ENCODE measurements at places on chromosomes 6 and 20. TPM values are rescaled to one million over a fixed set of nuclear protein-coding genes. Genes with fewer than 3 reads are reported as not detected.

Gene SPATA25
- 2.7 TPM for polyA plus RNA-seq

Gene TMC2
- polyA plus RNA-seq, result 0.43 TPM

Gene MCCD1
- 24.2 TPM for polyA plus RNA-seq

Gene GSTA2
- polyA plus RNA-seq, result not detected

Gene BMP7
- polyA plus RNA-seq, result 66.4 TPM

Gene SPATA2
- 12.1 TPM for polyA plus RNA-seq

Gene DDX27
- 46.6 TPM for polyA plus RNA-seq

Gene ECT2L
- 0.51 TPM for polyA plus RNA-seq

Gene TMEM14C
- polyA plus RNA-seq, result 140 TPM

Gene UBD
- polyA plus RNA-seq, result 1.4 TPM

DNA sequence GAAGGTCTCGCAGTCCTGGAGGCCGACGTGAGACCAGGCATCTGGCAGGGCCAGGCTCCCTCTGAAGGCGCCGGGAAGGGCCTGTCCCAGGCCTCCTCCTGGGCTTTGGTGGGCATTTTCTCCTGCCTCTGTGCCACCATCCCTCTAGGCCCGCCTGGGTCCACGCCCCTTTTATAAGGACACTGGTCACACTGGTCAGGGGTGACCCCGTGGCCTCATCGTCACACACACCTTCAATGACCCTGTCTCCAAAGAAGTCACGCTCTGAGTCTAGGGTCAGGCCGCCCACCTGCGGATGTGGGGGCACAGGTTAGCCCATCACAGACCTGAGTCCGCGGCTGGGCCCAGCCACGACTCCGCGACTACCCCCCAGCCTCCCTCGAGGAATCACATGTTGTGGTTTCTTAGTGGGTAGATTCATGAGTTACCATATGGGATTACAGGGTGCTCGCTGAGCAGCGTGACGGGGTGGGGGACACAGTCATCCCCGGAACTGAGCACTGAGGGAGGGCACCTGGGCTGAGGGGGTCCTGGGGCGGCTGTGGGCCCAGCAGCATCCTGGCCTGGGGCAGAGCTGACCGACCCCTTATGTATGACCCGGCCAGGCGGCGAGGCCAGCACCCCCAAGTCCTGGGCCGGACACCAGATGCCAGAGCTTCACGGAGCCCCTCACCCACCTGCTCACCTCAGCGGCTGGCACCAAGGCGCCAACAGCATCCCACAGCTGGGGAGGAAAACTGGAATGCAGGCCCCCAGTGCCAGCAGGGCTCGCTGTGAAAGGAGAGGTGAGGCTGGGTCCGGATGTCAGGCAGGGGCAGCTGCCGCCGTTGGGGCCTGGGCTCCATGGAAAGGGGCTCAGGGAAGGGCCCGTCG is 115.9 kb downstream of the DLL1 start:
- no peak for DNase-seq

- DNase-seq, result no peak
Measured at GRCh38 chr6:44805238-44805846, 417.8 kb downstream of the CDC5L start.

DNA sequence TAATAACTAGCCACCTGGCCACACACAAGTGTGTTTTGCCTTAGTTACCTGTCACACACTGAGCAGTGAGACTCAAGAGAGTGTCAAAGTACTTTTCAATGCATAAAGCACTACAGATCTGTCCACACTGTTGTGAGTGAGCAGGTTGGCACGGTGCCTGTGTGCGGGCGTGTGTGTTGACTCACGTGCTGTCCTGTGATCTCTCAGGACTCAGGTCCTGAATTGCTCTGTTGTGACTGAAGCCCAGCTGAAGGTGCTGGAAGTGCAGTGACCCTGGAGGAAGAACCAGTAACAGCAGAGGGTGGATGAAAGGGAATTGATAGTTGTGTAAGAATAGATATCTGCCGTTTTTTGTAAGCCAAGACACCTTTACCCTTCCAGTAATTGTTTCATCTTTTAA is 18.3 kb downstream of the SLC16A10 start:
- no peak for DNase-seq

DNA sequence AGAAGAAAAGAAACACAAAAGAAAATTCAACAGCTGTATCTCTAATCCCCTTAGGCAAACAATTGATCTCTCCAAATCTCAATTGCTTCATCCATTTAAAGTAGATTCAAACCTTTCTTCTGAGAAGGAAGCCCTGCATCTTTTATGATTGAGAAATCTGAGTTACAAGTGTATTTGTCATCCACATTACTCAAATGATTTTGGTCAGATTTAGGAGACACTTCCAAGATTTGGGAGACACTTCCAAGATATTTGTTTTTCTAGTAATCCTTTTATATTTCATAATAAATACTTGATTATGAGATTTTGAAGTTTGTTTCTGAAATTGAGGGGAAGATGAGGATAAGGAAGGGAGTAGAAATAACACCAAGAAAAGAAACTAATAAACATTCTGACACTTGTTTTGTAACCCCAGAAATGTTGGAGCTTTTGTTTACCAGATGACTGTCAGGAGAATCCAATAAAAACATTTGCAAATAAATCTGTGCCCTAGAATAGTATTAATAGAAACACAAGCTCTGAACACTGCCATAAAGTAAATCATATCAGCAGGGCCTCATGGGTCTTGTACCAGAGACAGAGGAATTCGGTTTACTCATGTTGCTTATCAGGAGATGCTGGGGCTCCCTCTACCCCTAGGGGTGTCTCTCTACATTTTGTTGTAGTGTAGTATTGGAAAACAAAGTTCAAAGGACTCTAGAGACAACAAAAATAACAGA is 314.3 kb upstream of the NT5E start:
- DNase-seq, result no peak

DNA sequence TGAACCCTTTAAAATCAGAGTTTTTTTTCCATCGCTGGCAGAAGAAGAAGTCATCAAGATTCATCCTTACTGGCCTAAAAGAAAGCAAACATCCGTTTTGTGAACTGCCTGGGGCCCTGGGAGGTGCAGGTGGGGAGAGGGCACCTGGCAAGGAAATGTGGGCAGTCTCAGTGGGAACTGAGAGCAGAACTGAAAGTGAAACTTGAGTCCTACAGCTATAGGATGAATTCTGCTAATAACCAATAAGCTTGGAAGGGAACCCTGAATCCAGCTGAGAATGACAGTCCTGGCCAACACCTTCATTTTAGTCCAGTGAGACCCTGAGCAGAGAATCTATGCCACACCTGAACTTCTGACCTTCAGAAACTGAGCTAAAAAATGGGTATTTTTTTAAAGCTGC is 130.1 kb upstream of the ASCC3 start:
- DNase-seq, result no peak

- no peak for DNase-seq
Measured at GRCh38 chr6:90093558-90094073, 199.3 kb downstream of the GJA10 start.

DNA sequence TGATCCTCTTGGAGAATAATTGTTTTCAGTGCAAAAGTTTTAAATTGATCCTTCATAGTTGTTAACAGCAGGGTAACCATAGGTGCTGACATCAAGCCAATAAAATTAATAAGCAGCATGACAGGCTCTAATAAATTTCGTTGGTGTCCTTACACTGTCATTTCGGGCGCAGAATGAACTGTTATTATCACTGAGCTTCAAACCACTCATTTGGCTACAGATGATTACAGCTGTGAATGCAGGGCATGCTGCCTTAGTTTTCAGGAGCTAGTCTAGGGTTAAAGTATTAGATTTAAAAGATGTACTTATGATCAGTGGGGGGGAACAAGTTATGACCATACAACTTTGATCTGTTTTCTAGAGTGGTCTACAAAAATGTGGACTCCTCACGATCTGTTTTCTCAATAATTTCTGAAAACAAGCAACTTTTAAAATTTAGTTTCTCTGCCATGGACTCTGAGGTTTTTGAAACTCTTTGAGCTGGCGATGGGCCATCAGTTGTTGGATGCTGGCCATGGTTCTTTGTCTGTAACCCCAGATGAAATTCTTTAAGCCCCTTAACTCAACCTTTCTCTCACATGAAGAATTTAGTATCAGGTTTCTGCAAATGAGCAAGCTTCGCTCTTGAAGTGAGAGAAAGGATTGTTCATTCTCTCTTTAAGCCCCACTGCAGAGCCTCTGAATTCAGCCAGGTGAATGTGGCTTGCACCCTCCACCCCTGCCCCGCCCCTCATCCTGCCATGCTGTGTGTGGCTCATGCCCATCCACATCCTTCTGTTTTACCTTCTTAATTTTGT is 99.1 kb upstream of the MTHFD1L start:
- DNase-seq, result no peak

GRCh38 chr6:113644861-113645575 is 212.1 kb upstream of the MARCKS start:
- DNase-seq, result no peak

GRCh38 chr6:80689716-80690395 is 583.4 kb downstream of the BCKDHB start:
- no peak for DNase-seq

- no peak for DNase-seq
Measured at GRCh38 chr20:18007534-18008292, 38.9 kb downstream of the MGME1 start.

DNA sequence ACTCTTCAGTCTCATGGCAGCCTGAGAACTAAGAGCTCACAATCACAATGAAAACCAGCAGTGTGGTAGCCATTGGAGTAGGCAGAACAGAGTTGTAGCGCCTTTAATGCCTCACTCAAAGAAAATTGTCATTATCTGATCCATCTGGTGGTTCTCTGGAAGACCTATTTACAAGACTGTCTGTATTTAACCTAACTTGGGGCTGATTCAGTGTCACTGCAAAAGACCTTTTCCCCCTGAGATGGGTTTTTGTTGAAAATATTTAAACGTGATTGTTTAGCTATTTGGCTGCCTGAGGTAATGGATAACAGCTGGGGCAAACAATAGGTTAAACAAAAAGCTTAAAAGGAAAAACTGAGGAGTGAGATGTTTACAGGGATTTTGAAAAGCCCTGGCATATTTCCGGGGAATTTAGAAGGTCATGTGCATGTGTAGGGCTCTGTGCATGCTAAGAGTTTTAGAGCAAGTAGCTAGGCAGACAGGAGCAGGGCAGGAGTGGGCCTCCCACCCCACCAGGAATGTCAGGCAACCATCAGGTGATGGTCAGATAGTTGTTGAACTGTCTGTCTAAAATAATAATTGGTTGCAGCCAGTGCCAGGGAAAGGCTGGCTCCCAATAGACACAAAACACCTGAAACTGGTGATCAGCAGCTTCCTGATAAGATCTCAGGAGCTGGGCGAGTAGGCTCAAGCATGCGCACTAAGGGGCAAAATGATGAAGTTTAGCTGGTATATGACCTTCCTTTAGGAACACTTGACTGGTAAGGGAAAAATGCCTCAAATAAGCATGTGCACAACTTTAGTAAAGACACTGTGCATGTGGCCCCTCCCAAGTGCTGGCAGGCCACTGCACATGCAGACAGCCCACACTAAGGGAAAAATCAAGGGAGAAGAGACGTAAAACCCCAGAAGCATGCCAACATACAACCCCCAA is 70.8 kb upstream of the AKIRIN2 start:
- no peak for DNase-seq

DNA sequence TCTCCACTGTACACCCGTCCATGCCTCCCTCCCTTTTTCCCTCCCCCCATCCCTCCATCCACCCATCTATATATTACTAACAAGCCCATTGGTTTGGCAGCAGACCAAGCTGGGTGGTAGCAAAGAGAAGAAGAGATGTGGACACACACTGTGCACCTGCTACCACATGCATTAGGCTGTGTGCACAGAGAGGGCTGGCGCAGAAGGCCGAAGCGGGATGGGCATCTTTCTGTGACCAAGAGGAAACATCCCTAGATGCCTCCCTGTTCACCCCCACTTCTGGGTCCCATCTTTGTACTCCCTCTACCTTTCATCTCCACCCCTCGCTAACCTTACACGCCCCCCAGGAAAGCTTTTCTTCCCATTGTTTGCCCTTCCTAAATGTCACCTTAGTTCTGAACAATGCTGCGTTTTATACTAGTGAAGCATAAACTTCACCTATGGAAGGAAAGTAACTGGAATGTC is 64.9 kb upstream of the AFDN start:
- DNase-seq, result no peak

DNA sequence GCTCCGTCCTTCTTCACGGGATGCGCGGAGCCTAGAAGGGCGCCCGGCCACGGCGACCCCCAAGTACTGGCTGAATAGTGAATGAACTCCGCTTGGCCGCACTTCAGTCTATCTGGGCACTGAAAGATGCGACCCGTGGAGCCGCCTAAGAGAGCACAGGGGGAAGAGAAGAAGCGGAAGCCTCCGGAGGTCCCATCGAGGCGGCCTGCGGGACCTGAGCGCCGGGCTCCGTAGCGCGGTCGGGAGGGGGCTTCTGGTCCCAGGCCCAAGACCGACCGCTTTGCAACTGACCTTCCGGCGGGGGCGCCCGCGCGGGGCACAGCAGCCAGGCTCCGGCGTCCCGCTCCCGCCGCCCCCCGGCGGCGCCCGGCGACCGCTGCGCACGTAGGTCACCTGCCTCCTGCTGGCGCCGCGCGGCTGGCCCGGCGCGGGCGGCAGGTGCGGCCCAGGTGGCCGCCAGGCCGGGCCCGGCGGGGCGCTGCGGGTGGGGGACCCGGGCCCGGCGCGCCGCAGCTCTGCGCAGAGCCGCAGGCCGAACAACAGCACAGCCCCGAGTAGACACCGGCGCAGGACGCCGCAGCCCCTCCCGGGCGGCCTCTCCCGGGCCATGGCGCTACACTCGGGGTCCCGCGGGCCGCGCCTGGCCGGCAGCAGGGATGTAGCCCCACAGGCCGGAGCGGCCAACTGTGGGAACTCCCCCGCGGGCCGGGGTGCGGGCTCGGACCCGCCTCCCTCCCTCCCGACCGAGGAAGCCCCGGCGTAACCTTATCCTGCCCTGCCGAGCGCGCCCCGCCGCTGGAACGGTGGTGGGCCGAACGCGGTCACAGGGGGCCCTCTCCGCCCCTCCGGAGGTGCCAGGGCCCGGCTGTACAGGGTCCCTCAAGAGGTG is at the start of gene METTL24:
Gene METTL24 (minus strand): TSS at position 686 of the 889 bp plus-strand sequence. CDS start 77 bp downstream, at position 609.
- no peak for DNase-seq

DNA sequence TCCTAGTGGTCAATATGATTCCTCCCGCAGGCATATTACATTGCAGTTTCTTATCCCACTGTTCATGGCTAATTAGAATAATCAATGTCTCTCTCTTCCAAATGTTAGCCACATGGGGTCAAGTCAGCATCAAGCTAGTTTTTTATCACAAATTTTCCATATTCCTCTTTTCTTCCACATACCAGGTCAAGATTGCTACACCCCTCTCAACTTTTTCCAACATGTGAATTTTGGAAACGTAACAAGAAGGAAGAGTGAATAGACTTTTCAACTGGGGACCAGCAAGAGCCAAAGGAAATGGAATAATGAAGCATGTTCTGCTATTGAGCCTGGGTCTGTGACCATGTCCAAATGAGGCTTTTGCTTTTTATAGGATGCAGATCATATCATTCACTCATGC is 65.1 kb downstream of the SOD2 start:
- no peak for DNase-seq

- no peak for DNase-seq
Measured at GRCh38 chr6:16146527-16146955, 17.7 kb downstream of the MYLIP start.

- DNase-seq, result no peak
Measured at GRCh38 chr6:149566410-149567193, 427 bp downstream of the GINM1 start.
